Tongue (tissue), 3 donors: ENCODE measurements at places on chromosomes 16 and 17.
A peak's percentile ranks its signal among the peaks of the same experiment; 100 is the strongest.

- peak; percentile 81 for DNase-seq
Observed at GRCh38 chr17:82734987-82735866, at the start of gene FN3K. Gene FN3K, plus strand, starts transcription at chr17:82735615. Its CDS starts 22 bp downstream, at chr17:82735637.

DNA sequence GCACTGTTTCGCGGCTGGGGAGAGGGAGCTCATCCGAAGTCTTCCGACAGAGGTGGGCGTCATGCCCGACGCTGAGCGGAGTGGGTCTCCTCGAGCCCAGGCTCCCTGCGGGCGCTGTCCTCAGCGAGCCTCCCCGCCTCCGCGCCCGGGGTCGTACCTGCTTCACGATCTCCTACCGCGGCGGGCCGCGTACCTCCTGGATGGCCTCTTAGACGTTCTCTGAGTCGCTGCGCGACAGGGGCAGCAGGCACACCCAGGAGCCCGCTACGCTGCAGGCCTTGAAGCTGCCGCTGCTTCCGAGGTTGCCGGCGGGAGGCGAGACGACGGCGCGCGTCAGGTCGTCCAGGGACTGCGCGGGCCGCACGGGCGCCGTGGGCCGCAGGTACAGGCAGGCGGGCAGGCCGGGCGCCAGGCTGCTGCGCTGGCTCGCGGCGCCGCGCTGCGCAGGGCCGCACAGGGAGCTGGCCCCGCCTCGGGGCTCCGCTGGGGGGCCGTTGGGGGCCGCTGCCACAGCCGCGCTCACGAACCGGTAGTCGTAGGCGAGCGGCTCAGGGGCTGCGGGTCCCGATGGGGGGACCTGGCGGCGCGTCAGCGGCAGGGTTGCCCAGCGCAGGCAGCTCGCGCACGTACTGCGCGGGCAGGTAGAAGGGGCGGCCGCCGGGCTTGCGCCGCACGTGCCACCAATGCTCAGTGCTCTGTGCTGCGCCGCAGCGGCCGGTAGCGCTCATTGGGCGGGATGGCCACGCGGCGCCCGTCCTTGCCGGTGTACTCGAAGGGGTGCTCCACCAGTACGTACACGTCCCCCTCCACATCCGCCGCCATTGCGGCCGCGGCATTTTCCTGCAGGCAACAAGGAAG lies 116.4 kb upstream of the SMURF2 start:
- DNase-seq: peak; percentile 37

DNA sequence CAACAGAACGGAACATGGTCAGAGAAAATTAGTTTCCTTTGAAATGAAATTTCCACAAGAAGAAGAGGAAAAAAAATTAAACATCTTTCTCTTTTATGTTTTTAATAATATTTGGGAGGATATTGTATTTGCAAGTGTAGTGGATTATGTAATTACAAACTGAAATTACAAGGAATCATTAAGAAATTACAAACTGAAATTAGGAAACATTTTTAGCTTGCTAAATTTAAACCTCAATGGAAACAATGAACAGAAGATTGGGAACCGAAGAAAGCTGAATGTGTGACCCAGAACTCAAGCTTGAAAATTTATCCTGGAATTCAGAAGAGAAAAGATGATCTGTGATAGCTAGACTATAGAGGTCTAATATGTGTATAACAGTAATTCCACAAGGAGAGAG lies 4.4 kb upstream of the PIK3R5 start:
- DNase-seq: no peak

- DNase-seq: no peak
Observed at GRCh38 chr17:48031966-48032365, 5.6 kb downstream of the COPZ2 start.

GRCh38 chr17:64056269-64057005 lies 36.0 kb upstream of the ICAM2 start:
- DNase-seq: no peak

DNA sequence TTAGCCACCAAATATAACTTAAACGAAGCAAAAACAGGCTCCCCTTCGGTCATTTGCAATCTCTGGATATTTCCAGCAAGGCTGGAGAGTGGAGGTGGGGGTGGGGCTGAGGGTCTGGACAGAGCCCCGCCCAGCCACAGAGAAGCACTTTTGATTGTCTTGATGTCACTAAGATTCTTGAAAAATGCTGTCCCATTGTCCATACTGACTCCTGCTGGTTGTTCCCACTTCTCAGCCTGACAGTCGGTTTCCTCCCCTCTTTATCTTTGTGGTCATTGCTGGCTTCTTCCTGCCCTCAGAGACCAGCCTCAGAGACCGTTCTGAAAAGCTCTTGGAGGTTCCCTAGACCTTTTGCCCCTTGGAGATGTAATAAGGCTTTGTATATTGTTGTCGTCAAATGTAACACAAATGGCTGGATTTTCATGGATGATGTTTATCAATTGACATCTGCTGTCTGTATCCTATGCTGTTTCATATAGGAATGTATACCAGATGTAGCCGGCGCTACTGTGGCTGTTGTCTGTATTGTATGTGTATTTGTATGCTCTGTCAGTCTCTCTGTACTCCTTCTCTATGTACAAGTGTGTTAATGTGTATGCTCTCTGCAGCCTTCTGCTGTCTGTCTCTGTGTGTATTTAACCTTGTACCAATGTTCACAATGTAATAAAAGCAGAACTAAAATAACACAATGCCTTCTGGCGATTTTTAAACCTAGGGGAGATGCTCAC lies 94.8 kb upstream of the DNAH9 start:
- no peak for DNase-seq

DNA sequence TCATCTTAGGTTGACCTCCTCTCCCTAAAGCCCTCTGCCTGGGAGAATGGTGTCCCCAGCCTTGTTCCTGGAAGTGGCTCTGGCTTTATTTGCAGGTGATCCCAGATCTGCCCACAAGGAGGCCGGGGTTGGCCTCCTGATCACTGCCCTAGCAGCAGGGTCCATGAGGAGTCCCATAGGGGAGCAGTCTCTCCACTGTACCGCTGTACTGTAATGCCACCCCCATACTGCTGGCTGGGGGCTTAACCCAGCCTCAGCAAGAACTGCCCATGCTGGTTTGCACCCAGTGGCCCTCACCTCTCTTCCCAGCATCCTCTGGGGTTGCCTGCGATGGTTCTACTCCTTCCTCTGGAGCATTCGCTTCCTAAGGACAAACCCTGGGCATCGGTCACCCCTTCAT lies 39.1 kb downstream of the PSME3IP1 start:
- no peak for DNase-seq

DNA sequence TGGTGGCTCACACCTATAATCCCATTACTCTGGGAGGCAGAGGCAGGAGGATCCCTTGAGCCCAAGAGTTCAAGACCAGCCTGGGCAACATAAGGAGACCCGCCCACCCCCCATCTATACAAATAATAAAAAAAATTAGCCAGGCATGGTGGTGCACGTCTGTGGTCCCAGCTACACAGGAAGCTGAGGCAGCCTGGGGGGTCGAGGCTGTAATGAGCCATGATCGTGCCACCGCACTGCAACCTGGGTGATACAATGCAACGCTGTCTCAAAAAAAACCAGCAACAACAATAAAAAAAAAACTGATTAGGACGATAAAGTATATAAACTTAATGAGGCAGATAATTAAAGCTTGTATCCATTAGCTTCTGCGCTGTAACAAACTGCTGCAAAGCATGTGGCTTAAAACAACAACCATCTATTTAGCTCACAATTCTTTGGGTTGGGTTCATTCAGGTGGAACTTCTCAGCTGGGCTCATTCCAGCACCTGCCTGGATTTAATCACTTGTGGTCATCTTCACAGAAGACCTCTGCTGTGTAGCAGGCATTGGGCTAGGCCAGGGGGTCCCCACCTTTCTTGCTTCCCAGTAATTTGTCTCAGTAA lies 45.8 kb downstream of the LCMT1 start:
- no peak for DNase-seq

DNA sequence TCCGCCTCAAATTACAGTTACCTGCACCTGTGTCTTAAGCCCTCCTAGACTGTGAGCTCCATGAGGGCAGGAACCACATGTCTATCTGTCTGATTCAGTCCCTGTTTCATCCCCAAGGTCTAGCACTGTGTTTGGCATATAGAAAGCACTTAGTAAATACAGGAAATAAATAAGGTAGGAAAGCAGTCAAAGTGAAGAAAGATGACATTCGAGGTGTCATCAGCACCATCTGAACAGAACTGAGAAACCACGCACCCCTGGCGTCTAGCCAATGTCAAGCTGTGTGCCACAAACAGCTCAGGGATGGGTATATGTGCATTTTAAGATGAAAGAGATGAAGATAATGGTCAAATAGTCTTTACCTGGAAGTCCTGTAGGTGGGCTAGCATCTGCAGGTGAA lies 79.6 kb upstream of the ATP2A3 start:
- DNase-seq: no peak

GRCh38 chr16:29230671-29231096 lies 175.8 kb downstream of the NPIPB11 start:
- peak; percentile 50 for DNase-seq

GRCh38 chr16:54248863-54249710 lies 37.5 kb downstream of the IRX3 start:
- DNase-seq: no peak

DNA sequence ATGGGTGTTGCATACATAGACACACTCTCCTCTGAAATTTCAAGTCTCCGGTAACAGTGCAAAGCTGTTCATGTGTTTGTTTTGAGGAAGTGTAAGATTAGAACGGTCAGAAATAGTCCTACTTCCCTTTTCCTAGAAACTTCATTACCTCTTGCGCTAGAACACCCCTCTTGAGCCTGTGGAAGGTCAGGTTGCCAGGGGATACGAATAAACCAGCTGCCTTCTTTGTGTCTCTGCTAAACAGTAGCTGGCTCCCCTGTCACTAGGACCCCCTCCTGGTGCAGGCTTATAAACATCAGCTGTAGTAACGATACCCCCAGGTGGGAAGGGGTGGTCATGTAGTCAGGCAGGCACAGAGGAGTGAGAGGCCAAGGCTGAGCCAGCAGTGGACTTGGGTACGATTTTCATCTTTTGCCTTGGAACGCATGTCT lies 113.4 kb upstream of the RCVRN start:
- DNase-seq: peak; percentile 46

GRCh38 chr16:75764154-75764768 lies 38.0 kb upstream of the CPHXL start:
- DNase-seq: peak; percentile 75

DNA sequence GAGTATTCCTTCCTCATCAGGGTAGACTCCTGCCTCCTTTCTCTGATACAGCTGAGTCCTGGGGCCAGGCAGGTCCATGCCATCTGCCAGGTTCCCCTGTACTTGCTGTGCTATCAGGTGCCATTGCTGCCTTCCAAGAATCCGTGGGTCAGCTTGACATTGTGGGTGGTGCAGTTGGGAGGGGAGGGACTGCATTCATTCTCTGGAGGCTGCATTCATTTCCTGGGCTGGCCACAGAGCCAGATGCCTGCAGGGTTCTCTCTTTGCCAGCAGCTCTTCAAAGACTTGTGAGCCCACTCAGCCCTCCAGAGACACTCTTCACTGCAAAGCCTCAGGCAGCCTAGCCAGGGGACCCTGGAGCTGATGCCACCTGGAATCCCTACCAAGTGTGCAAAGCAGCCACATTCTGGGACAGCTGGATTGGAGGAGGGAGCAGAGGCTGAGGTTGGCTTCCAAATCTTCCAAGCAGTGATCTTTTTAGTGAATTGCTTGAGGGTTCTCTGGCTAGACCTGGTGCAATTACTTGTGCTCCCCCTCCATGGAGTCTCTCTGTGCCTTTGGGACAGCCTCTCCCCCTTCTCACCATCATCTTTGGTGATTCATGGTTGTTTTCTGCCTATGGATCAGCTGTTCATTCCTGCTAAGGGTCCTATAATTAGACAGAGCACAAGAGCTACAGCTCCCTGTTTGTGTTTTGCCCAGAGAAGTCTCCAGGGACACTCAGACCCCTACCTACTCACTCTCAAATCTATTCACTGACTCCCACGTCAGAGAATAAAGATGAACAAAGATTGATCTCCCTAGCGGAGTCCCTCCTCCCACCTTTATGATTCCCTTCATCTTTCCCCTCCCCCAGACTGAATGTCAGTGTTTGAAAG lies 20.9 kb downstream of the ANKFN1 start:
- DNase-seq: peak; percentile 75

DNA sequence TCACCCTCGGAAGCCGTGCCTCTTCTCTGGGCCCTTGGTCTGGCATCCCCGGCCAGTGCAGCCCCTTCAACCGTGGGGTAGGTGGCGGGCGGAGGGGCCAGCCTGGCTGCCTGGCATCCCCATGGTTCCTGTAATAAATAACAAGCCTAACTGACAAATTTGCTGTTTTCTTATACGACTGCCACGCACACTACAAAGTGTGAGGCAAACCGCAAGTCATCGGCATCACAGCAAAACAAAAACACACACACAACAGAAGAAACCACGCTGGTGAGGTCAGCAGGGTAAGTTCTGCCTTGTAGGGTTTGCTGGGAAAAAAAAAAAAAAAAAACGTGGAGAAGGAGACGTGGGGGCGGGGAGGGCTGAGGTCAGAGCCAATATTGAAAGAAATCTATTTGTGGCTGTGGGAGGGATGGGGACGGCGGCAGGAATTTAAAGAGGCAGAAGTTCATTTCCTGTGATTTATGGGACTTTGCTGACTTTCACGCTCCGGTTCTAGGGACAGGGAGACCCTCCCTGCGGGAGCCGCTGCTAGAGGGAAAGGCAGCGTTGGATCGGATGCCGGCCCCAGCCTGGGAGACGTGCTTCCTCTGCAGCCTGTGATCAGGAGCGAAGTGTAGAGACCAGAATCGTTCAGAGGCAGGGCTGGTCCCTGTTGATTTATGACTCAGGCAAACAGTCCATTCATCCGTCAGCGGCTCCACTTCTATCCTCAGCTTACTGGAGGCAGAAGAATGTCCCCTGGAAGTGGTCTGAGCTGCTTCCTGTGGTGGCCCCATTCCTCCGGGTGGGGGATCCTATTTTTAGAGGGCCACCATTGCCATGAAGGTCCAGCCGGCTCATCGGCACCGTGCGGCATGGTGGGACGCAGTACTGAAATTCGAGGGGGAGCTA lies 162.8 kb downstream of the FOXL1 start:
- DNase-seq: peak; percentile 61

DNA sequence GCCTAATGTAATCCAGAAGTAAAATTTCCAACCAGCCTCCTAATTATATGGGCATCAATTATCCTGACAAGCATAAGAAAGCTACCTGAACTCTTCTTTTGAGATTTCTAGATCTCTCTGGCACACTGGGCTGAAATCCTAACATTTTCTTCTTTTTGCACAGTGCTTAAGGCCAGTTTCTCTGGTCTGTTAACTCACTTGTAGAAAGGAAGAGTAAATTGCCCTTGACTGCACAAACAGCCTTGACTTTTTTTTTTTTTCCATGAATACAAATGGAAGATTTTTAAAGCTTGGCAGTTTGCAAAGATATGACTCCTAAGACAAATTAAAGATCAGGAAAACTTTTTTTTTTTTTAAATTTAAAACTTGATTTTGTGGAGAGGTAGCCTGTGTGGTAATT lies 291.2 kb upstream of the MON1B start:
- DNase-seq: no peak

DNA sequence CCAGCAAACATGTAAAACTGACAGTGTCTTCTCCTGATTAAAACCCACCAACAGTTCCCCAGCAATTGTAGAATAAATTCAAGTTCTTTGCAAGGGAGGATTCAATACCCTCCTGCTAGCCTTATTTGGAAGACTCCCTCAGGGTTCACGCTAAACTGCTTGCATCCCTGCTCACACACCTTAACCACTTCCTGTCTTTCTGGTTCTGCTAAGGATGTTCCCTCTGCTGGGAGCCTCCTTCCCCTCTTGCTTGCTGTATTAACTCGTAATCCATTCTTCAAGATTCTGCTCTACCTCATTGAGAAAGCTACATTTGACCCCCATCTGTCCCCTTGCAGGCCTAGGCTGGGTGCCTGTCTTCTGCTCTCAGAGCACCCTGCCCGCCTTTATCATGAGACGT lies 2.3 kb upstream of the SHISA6 start:
- peak; percentile 45 for DNase-seq
